Heart right ventricle (tissue), 16 donors: ENCODE measurements at places on chromosomes 1 and 21. TPM values are rescaled to one million over a fixed set of nuclear protein-coding genes. Genes with fewer than 3 reads are reported as not detected.

- no peak for DNase-seq
- H3K4me3 ChIP-seq, result peak overlapping the region; percentile 83
- no peaks in the 10 kb centered on the region for H3K36me3 ChIP-seq
- H3K27ac ChIP-seq, result peak overlapping the region; percentile 89
- H3K27me3 ChIP-seq, result no peaks in the 10 kb centered on the region
Observed at GRCh38 chr1:180503280-180503862, 994 bp upstream of the ACBD6 start.

- DNase-seq, result no peak
- H3K4me1 ChIP-seq, result no peaks in the 10 kb centered on the region
- H3K36me3 ChIP-seq, result no peaks in the 10 kb centered on the region
- H3K4me3 ChIP-seq, result no peak overlapping the region
Observed at GRCh38 chr1:158208586-158209116, 28.0 kb downstream of the CD1D start.

- peaks cover 53% of the 10 kb centered on the region for H3K4me1 ChIP-seq
- DNase-seq, result no peak
- H3K27ac ChIP-seq, result peak overlapping the region; percentile 92
- no peaks in the 10 kb centered on the region for H3K27me3 ChIP-seq
- peak overlapping the region; percentile 69 for H3K4me3 ChIP-seq
Observed at GRCh38 chr1:220747437-220748088, 559 bp upstream of the MTARC2 start.

GRCh38 chr1:66489151-66489550 is 44.8 kb upstream of the SGIP1 start:
- no peaks in the 10 kb centered on the region for H3K36me3 ChIP-seq
- H3K4me1 ChIP-seq, result peaks cover 14% of the 10 kb centered on the region
- no peak overlapping the region for H3K4me3 ChIP-seq
- DNase-seq, result no peak

MNDA gene
- 1.9 TPM for total RNA-seq

FLG2 gene
- not detected for total RNA-seq
